Neural progenitor cell (in vitro differentiated cells): ENCODE measurements at places on chromosomes 3 and 15.

- no peak for DNase-seq
Measured at GRCh38 chr3:152658977-152659720, 175.8 kb upstream of the P2RY1 start.

- DNase-seq = peak; percentile 47
Measured at GRCh38 chr15:36884936-36885635, 215.3 kb downstream of the MEIS2 start.

DNA sequence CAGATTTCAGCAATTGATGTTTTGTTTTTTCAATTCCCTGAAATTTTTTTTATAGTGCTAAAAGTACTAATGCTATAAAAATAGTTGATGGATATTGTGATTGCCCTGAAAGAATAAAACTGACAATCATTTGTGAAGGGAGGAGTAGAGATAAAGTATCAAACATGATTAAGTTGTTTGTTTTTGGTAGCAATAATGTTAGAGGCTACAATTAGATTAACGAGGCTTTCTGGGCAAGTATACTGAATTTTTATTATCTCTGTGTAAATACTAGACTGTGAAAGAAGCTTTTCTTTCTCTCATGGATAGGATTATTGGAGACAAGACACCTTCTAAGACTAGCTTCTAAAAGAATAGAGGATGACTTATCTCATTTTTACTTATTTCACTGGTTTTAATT is 15.6 kb downstream of the NR1D2 start:
- DNase-seq = no peak

DNA sequence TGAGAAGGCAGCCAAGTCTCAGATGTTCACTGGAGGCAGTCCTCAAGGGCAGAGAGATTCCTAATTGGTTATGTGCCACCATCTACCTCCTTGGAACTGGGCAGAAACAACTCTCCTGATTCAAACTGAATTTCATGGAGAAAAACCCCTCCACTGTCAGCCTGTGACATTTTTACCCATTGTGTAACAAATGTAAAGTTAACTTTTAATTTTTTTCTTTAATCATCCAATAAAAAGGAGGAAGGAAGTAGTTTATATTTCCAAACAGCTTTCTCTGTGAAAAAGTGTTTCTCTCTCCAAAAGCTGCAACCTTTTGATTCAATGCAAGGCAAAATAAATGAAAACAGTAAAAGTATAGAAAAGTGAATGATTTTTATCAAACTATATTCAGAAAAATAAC is 510 bp upstream of the COLQ start:
- no peak for DNase-seq

DNA sequence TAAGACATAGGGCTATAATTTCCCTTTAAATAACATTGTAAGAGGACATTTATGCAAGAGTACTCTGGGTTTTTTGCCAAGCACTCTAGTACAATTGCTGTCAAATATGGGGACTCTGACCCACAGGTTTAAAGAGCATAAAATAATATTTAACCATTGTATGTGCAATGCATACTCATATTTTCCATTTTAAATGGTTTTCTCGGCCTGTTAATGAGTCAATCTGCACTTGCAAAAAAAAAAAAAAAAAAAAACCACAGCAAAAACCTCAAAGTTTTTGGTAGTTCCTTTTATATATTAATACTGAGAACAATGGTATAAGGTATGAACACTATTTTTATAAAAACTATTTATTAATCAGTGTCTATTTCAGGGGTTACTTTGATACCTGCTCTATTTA is 304.0 kb upstream of the CBLB start:
- no peak for DNase-seq

DNA sequence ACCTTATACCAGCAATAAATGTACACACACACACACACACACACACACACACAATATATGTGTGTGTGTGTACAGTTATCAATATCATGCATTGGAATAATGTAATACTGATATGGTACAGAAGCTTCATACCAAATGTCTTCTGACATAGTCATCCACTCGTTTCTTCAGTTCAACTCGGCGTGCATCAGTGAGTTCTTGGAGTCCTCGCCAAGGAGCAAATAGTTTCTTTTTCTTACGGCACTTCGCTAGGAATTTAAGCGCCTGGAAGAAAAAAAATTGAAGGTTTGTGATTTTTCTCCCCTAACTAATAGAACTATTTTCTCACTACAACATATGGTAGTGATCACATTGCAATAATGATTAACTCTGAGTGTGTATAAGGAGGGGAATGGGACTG is 32.1 kb upstream of the GOLGB1 start:
- DNase-seq = no peak

- no peak for DNase-seq
Measured at GRCh38 chr3:37229740-37230139, 55.4 kb upstream of the LRRFIP2 start.

DNA sequence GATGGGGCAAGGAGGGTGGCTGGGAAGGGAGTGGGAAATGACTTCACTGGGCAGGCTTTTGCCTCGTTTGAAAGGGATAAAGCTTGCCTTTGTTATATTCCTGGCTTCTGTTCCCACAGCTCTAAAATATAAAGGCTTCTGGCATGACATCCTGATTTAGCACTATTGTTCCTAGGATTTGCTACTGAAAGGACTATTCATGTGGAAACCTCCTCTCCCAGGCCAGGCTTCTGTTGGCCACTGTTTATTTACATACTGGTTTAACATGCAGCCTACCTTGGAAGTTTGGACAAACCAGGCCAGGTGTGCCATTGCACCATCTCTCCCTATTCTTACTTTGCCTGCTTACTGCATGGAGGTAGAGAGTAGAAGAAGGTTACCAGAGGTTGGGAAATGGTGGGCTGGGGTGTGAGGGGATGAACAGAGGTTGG is 2.4 kb upstream of the LMCD1 start:
- peak; percentile 90 for DNase-seq

- no peak for DNase-seq
Measured at GRCh38 chr3:150253622-150254021, 154.5 kb upstream of the TSC22D2 start.

DNA sequence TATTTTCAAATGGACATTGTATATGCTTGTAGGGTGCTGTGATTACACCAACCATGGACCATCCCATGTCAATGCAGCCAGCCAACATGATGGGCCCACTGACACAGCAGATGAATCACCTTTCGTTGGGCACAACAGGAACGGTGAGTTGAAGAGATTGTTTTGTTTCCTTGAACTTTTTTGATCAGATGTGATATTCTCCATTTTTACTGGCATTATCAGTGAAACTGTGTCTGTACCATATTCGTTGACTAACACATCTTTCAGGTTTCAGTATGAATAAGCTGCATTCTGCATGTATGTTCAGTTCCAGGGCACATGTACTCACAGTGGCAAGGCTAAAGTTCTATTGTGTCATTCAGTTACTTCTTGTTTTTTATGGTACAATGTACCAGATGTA is 655.2 kb downstream of the RBMS3 start:
- no peak for DNase-seq

- no peak for DNase-seq
Measured at GRCh38 chr3:109864452-109864851, 527.1 kb upstream of the DPPA4 start.

- DNase-seq = no peak
Measured at GRCh38 chr3:15199493-15200105, 6.4 kb upstream of the CAPN7 start.

DNA sequence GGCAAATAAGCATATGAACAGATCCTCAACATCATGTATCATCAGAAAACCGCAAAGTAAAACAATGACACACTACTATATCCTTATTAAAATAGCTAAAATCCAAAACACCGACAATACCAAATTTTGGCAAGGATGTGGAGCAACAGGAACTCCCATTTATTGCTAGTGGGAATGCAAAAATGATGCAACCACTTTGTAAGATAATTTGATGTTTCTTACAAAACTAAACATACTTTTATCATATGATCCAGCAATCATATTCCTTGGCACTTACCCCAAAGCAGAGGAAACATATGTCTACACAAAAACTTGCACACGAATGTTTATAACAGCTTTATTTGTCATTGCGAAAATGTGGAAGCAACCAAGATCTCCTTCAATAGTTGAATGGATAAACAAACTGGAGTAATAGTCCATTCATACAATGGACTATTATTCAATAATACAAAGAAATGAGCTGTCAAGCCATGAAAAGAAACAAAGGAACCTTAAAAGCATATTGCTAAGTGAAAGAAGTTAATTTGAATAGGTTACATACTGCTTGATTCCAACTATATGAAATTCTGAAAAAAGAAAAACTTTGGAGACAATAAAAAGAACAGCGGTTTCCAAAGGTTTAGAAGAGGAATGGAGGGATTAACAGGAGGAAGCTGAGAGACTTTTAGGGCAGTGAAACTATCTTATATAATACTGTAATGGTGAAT is 172.0 kb downstream of the VPS13C start:
- no peak for DNase-seq

GRCh38 chr3:27213450-27213849 is 155.7 kb downstream of the NEK10 start:
- DNase-seq = no peak

DNA sequence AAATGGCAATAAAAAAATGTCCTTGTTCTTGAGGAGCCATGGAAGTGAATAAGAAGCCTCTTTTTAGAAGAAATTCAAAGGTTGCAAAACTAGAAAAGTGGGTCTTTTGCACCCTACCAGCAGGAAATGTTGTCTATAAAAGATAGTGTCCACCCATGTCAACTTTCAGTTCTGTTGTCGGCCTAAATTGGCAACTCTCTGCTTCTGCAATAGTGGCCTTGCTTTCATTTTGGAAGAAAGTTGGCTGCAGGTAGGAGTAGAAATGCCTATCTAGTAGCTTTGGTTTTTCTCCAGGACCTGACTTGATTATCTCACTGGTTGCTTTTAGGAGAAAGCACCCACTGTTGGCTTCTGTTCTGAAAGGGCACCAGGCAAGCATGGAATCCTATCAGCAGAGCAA is 85.4 kb downstream of the TMEM108 start:
- DNase-seq = no peak

- DNase-seq = no peak
Measured at GRCh38 chr3:153130312-153130977, 31.6 kb upstream of the RAP2B start.

DNA sequence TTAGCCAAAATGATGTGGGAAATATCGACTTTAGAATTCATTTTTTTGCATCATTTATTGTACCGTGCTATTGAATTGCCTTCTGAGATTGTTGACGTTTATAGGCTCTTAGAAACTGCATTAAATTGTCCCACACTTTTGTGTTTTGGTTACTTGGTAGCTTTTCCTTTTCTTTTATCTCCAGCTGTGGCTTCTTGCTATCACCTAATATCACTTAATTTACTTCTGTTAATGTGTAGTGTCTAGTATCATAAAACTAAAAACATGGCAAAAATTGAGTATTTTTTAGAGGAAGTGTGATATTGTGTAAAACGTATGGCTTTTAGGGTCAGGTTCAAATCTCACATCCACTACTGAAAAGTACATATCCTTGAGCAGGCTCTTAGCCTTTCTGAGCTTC is 11.2 kb downstream of the TMOD3 start:
- no peak for DNase-seq

DNA sequence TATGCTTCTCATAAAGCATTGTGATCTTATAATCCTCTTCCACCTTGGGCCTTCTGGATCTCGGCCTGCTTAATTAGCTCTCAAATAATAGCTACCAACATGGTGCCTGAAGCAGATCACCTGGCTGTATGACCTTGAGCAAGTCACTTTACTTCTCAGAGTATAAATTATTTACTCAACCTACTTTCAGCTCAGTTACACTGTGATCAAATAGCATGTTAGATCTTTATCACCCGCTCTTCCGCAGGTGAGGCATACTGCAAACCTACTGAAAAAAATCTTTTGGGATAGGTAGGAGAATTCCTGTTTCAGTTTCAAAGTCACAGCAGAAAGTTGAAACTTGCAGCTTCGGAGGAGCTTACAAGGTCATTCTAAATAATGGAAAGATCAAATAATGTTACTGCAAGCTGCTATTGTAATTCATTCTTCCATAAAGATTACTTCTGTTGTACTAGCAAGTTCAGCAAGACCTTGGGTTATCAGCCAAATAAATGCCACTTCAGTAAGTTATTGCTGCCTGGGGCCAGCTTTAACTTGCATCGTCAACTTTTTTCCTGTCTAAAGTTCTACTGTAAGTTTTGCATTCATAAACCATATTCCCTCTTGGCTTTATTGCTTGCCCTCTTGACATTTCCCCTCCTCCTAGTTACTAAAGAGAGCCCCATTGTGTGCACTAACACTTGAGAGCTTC is 268.4 kb upstream of the ATP11B start:
- DNase-seq = no peak
